ENCODE measurements at places on chromosomes 11 and 22. TPM values are rescaled to one million over a fixed set of nuclear protein-coding genes. Genes with fewer than 3 reads are reported as not detected.

GRCh38 chr11:68977781-68978625, 2.8 kb downstream of the MRGPRD start:
- H3K36me3 ChIP-seq = no peaks in the 10 kb centered on the region
- H3K4me3 ChIP-seq = no peak overlapping the region
- H3K4me1 ChIP-seq = no peaks in the 10 kb centered on the region

GRCh38 chr11:78802058-78802761, 227.5 kb upstream of the NARS2 start:
- no peak overlapping the region for H3K4me3 ChIP-seq
- no peaks in the 10 kb centered on the region for H3K36me3 ChIP-seq
- no peaks in the 10 kb centered on the region for H3K27me3 ChIP-seq
- no peak for DNase-seq

GRCh38 chr11:58629857-58630256, 7.4 kb downstream of the CNTF start:
- H3K4me3 ChIP-seq = no peak overlapping the region
- no peaks in the 10 kb centered on the region for H3K4me1 ChIP-seq
- no peak overlapping the region for H3K27ac ChIP-seq
- peak; percentile 75 for DNase-seq

GRCh38 chr11:35792148-35792845, 129.7 kb downstream of the TRIM44 start:
- H3K27ac ChIP-seq = peak overlapping the region; percentile 72
- no peaks in the 10 kb centered on the region for H3K27me3 ChIP-seq
- H3K4me1 ChIP-seq = peaks cover 20% of the 10 kb centered on the region
- H3K4me3 ChIP-seq = peak overlapping the region; percentile 1
- DNase-seq = peak; percentile 64
- H3K36me3 ChIP-seq = no peaks in the 10 kb centered on the region

DNA sequence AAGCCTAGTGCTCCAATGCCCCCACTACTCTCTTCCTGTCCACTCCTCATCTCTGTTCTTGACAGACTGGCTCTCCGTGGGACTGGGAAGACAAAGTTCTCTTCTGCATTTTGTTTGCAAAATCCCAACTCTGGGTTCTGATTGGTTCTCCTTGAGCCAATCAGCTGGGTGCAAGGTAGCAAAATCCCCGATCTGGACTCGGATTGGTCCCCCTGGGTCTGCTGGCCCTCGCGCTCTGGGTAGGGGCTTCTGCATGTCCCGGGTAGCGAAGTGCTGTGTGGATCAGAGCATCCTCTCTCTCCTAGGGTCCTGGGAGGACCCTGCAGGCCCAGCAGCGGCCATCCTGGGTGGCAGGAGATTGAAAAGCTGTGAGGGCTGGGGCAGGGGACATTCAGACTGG, 22.3 kb upstream of the A4GALT start:
- no peaks in the 10 kb centered on the region for H3K36me3 ChIP-seq
- H3K27ac ChIP-seq = no peak overlapping the region
- no peak overlapping the region for H3K4me3 ChIP-seq
- DNase-seq = peak; percentile 54

- no peak overlapping the region for H3K4me3 ChIP-seq
- no peak overlapping the region for H3K27ac ChIP-seq
- H3K4me1 ChIP-seq = peaks cover 24% of the 10 kb centered on the region
Measured at GRCh38 chr11:3903207-3903896, 47.9 kb downstream of the STIM1 start.

- peaks cover 8% of the 10 kb centered on the region for H3K4me1 ChIP-seq
- no peaks in the 10 kb centered on the region for H3K27me3 ChIP-seq
- DNase-seq = peak; percentile 79
- H3K36me3 ChIP-seq = no peaks in the 10 kb centered on the region
- H3K4me3 ChIP-seq = peak within 1 kb of the TSS; percentile 65
- no peak within 1 kb of the TSS for H3K27ac ChIP-seq
Measured at GRCh38 chr11:120210626-120211521, at the start of gene OAF. Gene OAF, plus strand, starts transcription at chr11:120211032. Its CDS starts 248 bp downstream, at chr11:120211280.

DNA sequence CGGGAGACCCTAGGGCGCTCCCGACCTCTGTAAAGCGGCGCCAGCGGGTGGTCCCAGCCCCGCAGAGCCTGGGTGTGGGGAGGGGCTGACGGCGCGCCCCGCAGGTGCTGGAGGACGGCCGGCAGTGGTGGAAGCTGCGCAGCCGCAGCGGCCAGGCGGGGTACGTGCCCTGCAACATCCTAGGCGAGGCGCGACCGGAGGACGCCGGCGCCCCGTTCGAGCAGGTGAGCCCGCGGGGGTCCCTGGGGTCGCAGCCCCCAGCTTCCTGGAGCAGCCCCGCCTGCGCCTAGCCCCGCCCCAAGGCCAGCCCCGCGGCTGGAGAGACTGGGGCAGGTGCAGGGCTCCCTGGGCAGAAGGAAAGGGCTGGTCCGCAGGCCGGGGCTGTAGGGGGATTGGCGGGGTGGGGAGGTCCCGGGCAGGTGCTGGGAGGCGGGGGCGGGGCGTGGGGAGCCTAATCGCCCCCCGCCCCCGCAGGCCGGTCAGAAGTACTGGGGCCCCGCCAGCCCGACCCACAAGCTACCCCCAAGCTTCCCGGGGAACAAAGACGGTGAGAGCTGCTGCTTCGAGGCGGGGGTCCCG, 19.7 kb downstream of the EPS8L2 start:
- no peaks in the 10 kb centered on the region for H3K27me3 ChIP-seq
- peaks cover 46% of the 10 kb centered on the region for H3K4me1 ChIP-seq
- peak overlapping the region; percentile 56 for H3K4me3 ChIP-seq
- no peak overlapping the region for H3K27ac ChIP-seq
- no peaks in the 10 kb centered on the region for H3K36me3 ChIP-seq

DNA sequence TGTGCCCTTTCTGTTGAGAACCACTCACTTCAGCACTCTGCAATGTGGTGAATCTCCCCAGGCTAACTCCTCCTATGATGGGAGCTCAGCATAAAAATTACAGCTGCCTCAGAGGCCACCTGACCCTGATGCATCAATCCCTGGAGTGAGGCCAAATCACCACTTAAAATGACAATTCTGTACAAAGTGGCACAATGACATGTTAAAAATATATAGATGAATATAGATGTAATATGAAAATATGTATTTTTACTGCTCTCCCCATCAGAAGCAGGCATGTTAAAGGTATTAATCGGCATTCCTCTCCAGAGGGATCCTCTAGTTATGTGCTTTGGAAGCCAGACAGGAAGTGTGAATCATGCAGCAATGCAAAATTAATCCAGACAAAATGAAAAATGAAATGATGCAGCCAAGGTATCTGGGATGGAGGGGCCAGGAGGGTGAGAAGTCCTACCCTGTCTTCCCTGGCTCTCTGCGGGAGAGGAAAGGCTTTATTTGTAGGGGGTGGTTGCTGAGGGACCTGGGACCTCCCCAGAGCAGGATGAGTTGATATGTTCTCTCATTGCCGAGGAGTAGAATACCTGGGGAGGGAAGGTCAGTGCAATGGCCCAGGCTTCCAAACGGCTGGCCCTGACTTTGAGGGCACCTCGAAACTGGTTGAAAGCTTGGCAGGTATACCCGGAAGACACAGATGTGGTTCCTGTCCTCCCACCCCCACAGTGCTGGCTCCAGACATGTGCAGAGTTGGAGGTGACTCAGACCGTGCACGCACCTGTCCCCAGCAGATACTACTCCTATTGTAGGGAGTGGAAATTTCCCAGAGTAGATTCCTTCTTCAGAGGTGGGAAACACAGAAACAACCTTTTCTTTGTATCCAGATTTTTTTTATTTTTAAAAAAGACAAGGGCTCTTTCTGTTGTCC, 347.9 kb upstream of the NCAM1 start:
- H3K27ac ChIP-seq = no peak overlapping the region
- no peaks in the 10 kb centered on the region for H3K27me3 ChIP-seq
- no peaks in the 10 kb centered on the region for H3K4me1 ChIP-seq
- H3K4me3 ChIP-seq = no peak overlapping the region

DNA sequence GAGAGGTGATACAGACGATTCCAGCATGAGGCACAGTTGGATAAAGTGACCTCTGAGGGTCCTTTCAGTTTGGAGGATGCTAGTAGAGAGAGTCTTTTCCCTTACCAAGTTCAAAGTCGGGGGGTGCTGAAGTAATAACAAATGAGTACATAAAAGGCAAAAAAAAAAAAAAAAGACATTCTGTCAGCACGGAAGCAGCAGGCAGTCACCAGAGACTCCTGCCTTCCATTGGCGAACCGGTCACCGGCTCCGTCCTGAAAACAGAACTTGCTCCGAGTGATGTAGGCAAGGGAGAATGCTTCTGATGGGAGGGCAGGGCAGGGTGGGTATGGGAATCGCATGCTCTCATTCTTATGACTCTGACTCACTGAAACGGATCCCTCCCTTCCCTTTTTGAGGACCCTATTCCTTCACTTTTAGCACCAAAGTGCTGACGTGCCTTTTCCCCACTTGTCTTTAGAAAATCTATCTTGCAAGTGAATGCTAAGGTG, 65.9 kb downstream of the PRR5L start:
- no peaks in the 10 kb centered on the region for H3K36me3 ChIP-seq
- no peak overlapping the region for H3K4me3 ChIP-seq
- no peaks in the 10 kb centered on the region for H3K27me3 ChIP-seq
- no peak overlapping the region for H3K27ac ChIP-seq
- DNase-seq = no peak

GRCh38 chr11:128316541-128317227, 270.7 kb downstream of the ETS1 start:
- no peaks in the 10 kb centered on the region for H3K27me3 ChIP-seq
- DNase-seq = no peak
- no peaks in the 10 kb centered on the region for H3K36me3 ChIP-seq
- H3K27ac ChIP-seq = no peak overlapping the region

GRCh38 chr22:26188341-26188740, 19.1 kb downstream of the SEZ6L start:
- H3K36me3 ChIP-seq = no peaks in the 10 kb centered on the region
- H3K4me3 ChIP-seq = no peak overlapping the region
- H3K27me3 ChIP-seq = no peaks in the 10 kb centered on the region
- no peaks in the 10 kb centered on the region for H3K4me1 ChIP-seq
- no peak for DNase-seq

DNA sequence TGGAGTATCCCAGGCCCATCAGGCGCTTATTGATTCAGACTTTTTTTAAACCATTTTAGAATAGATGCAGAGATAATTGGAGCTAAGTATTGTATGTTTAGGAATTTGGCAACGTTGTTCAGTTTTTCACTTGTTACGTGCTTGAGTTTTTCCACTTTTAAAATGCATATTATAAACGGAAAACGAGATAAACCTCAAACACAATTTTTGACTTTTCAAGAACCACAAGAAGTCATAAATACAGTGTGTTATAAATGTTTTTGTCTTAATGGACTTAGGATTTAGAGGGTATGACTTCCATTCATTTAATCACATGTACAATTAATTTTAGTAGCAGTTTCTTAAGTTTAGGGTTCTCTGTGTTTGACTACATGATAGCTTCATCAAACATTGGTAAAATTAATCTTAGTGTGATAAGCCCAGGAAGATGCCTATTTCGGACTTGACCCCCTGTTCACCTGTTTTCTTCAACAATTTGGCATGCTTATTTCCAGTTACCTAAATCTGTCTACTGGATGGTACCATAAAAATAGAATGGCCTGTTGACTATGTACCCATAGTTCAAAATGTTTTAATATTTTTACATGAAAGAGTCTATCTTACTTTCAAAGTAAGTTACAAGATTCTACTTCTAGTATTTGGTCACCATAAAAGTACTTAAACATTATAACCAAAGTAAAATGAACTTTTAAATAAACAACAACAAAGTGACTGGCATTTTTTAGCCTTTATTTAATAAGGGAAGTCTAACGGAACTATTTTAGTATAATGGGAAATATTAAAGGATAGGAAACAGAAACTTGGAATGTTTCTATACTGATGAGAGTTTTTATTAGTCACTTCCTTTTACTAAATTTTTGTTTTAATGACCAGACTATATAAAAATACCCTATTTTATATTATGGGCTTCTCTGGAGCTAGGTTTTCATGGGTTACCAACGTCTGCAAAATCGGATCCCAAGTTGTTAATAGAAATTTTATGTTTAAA, 1.4 kb downstream of the ZC3H12C start:
- no peaks in the 10 kb centered on the region for H3K4me1 ChIP-seq
- no peak for DNase-seq
- H3K4me3 ChIP-seq = no peak overlapping the region
- no peaks in the 10 kb centered on the region for H3K27me3 ChIP-seq
- no peaks in the 10 kb centered on the region for H3K36me3 ChIP-seq

GRCh38 chr22:38944653-38945052, 12.8 kb upstream of the APOBEC3A start:
- H3K27me3 ChIP-seq = no peaks in the 10 kb centered on the region
- no peaks in the 10 kb centered on the region for H3K36me3 ChIP-seq
- no peak overlapping the region for H3K4me3 ChIP-seq
- H3K27ac ChIP-seq = no peak overlapping the region
- H3K4me1 ChIP-seq = no peaks in the 10 kb centered on the region

GRCh38 chr22:46233231-46233630, 16.9 kb downstream of the CDPF1 start:
- H3K27me3 ChIP-seq = no peaks in the 10 kb centered on the region
- no peaks in the 10 kb centered on the region for H3K4me1 ChIP-seq
- no peak for DNase-seq
- H3K4me3 ChIP-seq = no peak overlapping the region
- H3K36me3 ChIP-seq = peaks cover 4% of the 10 kb centered on the region

DNA sequence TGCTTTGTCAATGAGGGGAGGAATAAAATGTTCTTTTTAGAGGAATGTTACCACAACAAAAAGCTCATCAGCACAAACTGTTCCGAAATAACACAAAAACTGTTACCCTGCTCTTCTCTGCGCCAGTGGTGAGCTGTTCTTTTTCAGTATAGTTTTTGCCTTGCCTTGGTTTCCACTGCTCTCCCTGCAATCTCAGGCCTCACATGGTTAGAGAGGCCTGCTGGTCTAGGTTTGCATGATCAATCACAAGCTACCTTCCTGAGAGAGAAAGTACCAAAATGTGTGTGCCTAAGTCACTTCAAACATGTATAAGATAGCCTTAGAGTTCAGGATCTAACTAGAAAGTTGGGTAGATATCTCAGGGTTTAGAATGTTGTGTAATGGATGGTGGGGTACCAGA, 114.6 kb downstream of the STIM1 start:
- no peaks in the 10 kb centered on the region for H3K36me3 ChIP-seq
- H3K27me3 ChIP-seq = no peaks in the 10 kb centered on the region
- no peak overlapping the region for H3K4me3 ChIP-seq
- no peak overlapping the region for H3K27ac ChIP-seq
- no peaks in the 10 kb centered on the region for H3K4me1 ChIP-seq
- no peak for DNase-seq

- peak; percentile 80 for DNase-seq
- no peak overlapping the region for H3K27ac ChIP-seq
- no peak overlapping the region for H3K4me3 ChIP-seq
- H3K27me3 ChIP-seq = no peaks in the 10 kb centered on the region
- H3K36me3 ChIP-seq = no peaks in the 10 kb centered on the region
- H3K4me1 ChIP-seq = no peaks in the 10 kb centered on the region
Measured at GRCh38 chr11:20647976-20648565, 21.3 kb upstream of the NELL1 start.

- peak overlapping the region; percentile 52 for H3K4me3 ChIP-seq
- H3K27ac ChIP-seq = peak overlapping the region; percentile 99
- peak; percentile 95 for DNase-seq
- peaks cover 89% of the 10 kb centered on the region for H3K4me1 ChIP-seq
- no peaks in the 10 kb centered on the region for H3K27me3 ChIP-seq
Measured at GRCh38 chr11:134008634-134009071, 51.9 kb upstream of the IGSF9B start.

Gene NFAM1
- total RNA-seq = not detected

Gene RFPL1
- total RNA-seq = not detected

Gene EFEMP2
- total RNA-seq = 1.3 TPM

Gene MMP1
- not detected for total RNA-seq

Gene HTR3A
- total RNA-seq = 242 TPM

Gene CRYBB3
- total RNA-seq = not detected

Gene CFAP300
- not detected for total RNA-seq

Gene THY1
- not detected for total RNA-seq

Gene OR5P2
- not detected for total RNA-seq

Gene FBXO3
- total RNA-seq = 42.0 TPM
